ENCODE measurements at places on chromosomes 5 and 9.

- ATAC-seq = peak; percentile 64
Measured at GRCh38 chr5:157109744-157110143, 900 bp upstream of the HAVCR2 start.

DNA sequence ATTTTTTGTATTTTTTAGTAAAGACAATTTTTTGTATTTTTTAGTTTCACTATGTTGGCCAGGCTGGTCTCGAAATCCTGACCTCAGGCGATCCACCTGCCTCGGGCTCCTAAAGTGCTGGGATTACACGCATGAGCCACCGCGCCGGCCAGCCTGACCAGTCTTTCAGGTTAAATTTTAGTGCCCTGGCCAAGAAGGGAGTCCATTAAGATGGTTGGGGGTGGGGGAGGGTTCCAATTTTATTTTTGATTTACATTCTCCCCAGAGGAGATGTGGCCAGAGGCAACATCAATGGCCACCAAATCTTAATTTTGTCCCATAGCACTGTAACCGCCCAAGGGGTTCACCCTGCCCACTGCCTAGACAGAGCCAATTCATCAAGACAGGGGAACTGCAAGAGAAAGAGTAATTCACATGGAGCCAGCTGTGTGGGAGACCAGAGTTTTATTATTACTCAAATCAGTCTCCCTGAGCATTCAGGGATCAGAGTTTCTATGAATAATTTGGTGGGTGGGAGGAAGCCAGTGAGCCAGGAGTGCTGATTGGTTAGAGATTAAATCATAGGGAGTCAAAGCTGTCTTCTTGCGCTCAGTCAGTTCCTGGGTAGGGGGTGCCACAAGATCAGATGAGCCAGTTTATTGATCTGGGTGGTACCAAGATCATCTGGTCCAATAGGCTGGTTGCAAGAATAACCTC is 24.7 kb downstream of the TBCA start:
- no peak for ATAC-seq

GRCh38 chr5:32562843-32563242 is 22.5 kb upstream of the SUB1 start:
- ATAC-seq = no peak

DNA sequence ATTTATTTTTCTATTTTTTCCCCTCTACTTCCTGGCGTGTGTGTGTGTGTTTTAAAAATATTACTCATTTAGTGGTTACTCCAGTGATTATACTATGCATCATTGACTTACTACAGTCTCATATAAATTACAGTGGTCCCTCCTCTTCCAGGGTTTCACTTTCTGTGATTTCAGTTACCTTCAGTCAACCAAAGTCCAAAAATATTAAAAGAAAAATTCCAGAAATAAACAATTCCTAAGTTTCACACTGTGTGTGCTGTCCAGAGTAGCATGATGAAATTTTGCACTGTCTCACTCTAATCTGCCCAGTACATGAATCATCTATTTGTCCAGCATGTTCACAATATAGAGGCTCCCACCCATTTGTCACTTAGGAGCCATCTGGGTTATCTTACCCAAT is 47.4 kb upstream of the CCDC112 start:
- ATAC-seq = no peak

DNA sequence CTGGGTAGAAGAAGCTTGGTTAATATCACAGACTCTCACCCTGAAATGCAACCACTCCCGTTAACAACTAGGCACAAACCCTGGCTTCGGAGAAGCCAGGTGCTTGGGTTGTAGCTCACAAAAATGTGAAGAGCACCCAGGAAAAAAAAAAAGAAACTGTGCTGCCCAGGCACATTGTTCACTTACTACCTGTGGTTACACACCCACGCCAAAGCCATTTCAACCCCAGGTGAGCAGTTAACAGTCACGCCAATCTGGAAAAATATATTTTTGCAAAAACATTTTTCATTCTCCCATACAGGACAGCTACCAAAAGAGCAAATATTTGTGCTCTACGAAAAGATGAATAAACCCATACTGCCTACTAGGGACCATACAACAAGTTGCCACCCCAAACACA is 49.2 kb downstream of the SIL1 start:
- ATAC-seq = no peak

GRCh38 chr5:80720181-80720580 is 65.4 kb upstream of the DHFR start:
- ATAC-seq = no peak

GRCh38 chr9:36718612-36719011 is 145.9 kb downstream of the MELK start:
- no peak for ATAC-seq

- no peak for ATAC-seq
Measured at GRCh38 chr9:93665637-93666438, 89.5 kb downstream of the PHF2 start.

GRCh38 chr5:94040591-94041148 is 299.3 kb upstream of the POU5F2 start:
- ATAC-seq = no peak

DNA sequence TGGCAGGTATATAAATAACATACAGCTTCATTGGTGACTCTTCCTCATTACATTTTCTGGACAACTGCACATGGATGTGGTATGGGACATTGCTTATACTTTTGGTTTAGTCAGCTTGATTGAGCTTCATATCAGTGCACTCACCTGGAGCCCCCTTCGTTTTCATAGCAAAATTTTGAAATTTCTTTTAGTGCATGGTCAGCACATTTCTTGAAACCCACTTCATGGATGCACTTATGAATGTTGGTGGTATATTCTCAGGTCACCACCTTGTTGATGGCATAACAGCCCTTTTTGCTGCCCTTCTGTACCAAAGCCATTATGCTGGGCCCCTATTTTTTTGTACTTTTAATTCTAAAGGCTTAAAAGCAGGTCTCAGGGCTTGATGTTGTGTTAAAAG is 16.7 kb upstream of the LRRC70 start:
- no peak for ATAC-seq

DNA sequence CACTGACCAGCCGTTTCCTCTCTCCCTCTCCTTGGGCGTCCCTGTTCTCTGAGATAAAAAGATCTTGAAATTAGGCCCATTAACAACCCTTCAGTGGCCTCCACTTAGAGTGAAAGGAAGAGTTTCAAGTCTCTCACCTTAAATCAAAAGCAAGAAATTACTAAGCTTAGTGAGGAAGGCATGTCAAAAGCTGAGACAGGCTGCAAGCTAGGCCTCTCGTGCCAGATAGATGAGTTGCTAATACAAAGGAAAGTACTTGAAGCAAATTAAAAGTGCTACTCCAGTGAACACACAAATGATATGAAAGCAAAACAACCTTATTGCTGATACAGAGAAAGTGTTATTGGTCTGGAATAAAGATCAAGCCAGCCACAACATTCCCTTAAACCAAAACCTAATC is 331.3 kb upstream of the SEMA6A start:
- ATAC-seq = no peak

- no peak for ATAC-seq
Measured at GRCh38 chr9:81609782-81610739, 79.3 kb downstream of the TLE1 start.

GRCh38 chr5:107555425-107556090 is 115.2 kb downstream of the EFNA5 start:
- ATAC-seq = no peak

DNA sequence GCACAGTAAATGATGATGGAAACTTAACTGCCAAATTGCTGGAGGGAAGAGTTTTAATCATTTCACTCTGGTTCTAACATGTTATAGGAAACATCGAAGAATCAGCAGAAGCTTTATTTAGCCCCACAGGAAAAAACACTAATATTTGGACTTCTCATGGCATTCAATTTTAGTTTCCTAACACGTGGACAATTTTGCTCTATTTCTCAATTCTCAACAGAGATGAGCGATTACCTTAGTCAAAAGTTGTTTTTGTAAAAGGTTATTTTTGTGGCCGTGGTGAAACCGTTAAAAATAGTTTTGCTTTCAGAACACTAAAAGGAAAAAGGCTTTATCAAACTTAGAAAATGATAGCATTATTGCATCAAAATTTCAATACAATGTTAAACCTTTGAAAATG is 235.2 kb downstream of the PLK2 start:
- no peak for ATAC-seq

DNA sequence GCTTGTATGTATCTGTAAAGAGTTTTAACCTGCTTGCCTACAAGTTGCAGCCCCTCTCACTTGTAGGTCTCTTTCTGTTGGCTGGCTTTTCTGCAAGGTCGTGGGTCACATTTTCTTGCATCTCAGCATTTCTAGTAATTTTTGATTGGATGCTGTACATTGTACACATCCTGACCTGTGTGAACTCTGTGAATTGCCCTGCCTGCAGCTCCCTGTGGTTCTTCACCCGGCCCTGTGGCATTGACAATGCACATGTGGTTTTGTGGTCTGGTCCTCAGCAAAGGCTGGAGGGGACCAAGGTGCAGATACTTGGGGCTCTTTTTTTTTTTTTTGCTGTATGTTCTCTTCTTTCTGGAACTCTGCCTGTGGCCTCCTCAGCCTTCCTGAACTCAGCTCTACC is 53.6 kb downstream of the WNK2 start:
- ATAC-seq = no peak

DNA sequence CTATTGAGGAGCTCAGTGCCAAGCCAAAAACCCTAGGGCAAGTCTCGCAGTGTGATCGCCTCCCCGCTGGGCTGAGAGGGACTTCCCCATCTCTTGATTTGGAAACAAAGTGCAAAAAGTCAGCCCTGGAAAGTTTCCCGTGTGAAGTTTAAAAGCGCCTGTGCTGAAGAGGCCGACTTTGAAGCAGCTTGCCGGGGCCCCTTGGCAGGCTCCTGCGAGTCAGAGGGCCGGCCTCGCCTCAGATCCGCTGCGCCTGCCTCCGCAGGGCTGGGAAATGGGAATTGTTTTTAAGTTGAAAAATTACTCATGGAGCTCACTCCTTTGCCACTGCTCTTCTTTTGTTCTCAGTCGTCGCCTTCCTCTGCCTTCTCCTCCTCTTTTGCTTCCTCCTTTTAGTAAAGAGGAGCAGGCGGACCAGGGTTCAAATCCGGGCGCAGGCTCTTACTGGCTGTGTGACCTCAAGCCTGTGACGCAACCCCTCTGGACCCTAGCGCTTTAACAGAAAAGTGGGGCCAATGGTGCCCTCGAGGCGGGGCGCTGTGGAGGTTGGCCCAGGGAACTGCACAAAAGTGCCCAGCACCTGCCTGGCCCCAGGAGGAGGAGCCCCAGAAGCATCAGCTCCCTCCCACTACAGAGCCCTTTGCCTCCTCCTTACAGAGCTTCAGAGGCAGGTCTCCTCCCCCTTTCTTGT is 14.7 kb upstream of the LHX2 start:
- ATAC-seq = peak; percentile 50

GRCh38 chr5:94692581-94692980 is 74.1 kb downstream of the SLF1 start:
- ATAC-seq = no peak

DNA sequence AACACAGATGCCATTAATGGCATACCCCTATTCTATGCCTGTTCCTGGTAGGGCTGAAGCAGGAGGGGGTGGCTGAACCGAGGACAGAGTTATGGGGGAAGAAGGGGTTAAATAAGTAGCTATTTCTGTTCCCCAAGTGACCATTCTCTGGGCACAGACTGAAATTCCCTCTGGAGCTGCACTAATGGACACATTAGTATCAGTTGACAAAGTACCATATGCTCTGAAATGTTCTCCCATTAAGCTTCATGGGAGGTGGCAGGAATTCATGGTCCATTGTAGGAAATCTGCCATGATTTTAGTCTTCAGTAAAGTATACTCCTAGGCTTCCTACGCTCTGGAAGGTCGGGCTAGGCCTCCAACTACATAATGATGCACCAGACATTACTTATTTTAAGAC is 10.5 kb upstream of the FRMPD1 start:
- no peak for ATAC-seq

DNA sequence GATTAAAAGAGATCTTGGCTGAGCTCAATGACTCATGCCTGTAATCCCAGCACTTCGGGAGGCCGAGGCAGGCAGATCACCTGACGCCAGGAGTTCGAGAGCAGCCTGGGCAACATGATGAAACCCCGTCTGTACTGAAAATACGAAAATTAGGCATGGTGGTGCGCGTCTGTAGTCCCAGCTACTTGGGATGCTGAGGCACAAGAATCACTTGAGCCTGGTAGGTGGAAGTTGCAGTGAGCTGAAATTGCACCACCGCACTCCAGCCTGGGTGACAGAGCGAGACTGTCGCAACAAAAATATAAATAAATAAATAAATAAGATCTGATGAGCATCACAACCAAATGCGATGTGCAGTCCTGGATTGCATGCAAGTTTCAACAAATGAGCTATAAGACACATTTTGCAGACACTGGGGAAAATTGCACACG is 8.7 kb upstream of the ENG start:
- no peak for ATAC-seq

DNA sequence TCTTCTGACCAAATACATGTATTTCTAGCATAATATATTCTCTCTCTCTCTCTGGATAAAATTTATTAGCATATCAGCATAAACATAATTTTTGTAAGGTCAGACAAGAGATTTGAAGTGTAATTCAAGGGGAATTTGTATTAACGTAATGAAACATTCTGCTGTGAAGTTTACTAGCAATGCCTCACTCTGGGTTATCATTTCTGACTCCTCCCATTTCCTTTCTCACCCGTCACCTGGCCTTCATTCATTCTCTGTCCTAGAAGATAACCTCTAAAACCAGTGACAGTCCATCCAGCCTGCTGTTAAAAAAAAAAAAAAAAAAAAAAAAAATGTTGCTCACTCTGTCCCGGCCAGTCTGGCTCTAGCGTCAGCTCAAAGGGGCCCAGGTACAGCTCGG is 27.1 kb downstream of the GRAMD2B start:
- peak; percentile 34 for ATAC-seq

DNA sequence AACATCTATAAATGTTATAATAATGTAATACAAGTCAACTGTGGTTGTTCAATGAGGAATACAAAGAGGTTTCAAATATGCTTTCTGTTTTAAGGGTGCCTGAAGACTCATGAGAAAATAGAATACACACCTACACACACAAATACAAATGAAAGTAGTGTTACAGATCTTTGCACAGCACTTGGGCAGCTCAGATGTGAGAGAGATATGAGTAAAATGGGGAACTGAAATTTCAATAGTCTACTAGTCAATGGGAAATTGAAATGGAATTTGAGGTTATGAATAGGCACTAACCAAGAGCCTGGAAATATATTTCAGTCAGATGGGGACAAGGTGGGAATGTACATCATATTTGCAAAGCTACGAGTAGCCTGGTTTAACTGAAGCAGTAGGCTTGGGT is 96.6 kb downstream of the ISL1 start:
- no peak for ATAC-seq

DNA sequence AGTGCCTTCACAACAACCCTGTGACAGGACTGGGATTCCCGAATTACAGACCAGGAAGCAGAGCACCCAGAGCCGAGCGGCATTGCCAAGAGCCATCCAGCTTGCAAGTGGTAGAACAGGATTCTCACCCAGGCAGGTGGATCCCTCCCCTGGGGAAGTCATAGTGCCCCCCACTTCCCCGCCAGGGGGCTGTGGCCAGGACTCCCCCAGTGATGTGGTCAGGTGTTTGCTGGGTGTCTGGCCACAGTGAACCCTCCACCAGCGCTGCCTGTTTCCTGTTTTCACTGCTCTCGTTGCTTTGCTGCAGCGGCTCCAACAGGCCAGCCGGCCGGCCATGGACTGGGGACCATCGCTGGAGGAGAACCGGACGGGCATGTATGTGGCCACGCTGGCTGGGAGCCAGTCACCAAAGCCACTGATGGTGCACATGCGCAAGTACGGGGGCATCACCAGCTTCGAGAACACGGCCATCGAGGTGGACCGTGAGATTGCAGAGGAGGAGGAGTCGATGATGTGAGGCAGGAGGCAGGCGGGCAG is 19.3 kb downstream of the SLC6A7 start:
- no peak for ATAC-seq

GRCh38 chr9:77712533-77713130 is 64.5 kb upstream of the GNA14 start:
- ATAC-seq = no peak
